ENCODE measurements at places on chromosomes 6 and 20. TPM values are rescaled to one million over a fixed set of nuclear protein-coding genes. Genes with fewer than 3 reads are reported as not detected.

Gene APCDD1L
- 0.04 TPM for polyA plus RNA-seq

Gene MUC22
- polyA plus RNA-seq, result not detected

Gene GRM1
- polyA plus RNA-seq, result not detected

DNA sequence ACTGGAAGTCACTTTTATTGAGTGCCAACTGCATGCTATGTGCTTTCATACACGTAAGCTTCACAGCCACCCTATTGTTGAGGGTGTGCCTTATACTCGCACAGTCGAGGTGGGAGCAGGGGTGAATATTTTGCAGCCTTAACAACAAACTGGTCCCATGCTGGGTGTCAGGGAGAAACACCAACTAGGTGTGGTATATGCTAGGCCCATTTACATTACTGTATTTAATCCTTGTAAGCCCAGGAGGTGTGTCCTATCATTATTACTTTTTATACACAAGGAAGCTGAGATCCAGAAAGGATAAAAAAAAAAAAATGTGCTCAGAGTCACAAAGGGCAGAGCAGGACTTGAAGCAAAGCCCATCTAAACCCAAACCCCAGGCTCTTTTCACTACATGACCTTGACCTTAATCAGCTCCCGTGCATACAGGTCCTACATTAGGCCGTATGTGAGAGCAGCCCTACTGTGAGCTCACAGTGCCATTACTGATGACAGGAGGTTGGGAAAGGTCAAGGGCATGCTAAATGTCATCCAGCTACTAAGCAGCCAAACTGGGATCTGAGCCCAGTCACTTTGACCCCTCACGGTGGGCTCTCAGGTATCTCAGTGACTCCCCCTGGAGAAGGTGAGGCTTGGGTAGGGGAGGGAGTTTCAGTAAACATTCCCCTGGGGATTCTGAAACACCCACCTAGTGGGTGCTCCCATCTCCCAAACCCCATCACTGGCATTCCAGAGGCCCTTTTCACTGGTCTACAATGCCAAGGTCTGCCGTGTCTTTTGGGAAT lies 61.7 kb downstream of the BFSP1 start:
- no peak for DNase-seq

DNA sequence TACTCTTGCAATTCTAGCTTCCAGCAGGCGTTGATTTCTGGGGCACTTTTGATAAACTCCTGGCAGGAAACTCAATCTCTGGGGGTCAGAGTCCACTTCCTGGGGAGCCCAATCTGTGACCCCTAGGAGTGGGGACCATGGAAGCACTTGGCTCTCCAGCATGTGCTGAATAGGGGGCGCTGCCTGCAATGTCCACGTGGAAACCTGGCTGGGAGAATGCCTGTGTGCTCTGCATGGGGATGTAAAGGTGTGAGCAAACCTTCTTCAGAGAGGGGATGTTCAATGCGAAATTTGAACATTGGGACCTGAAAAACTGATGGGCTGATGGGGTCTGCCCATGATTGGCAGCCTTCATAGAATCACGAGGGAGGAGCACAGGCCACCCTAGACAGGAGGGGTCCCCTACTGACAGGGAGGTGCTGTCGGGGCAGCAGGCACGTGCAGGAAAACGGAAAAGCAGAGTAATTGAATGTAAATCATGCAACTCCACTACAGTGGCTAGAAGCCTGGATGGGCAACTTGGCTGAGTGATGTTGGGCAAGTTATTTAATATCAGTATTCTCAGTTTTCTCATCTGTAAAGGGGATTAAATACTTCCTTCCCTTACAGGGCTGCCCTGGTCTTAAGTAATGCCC lies 47.8 kb downstream of the CEP43 start:
- no peak for DNase-seq

- no peak for DNase-seq
Observed at GRCh38 chr20:38617011-38617829, 15.6 kb downstream of the ARHGAP40 start.

DNA sequence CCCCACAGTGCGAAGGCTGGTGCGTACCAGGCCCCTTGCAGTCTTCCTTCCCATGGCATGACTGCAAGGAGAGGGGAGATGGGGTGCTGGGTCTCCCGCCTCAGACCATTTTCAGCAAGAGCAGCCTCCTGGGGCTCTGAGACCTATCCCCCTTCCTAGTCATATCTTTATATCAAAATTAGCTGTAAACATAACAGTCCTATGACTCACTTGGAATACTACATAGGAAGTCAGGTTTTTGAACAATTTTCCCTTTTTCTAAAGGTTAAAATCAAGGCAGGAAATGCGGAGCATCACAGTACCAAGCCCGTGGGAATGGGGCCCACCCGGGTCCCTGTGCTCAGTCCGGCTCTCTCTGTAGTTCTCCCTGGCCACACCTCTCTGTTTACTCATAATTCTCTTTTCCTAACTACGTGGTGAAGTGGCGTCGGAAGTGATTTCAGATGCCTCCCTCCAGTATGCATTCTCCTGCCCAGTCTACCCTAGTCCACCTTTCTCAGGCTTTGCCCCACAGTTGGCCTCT lies 109.8 kb upstream of the TMEM170B start:
- DNase-seq, result no peak

- DNase-seq, result no peak
Observed at GRCh38 chr6:36834576-36835341, 4.5 kb downstream of the CPNE5 start.
